Left renal pelvis (tissue), 4 donors: ENCODE measurements at places on chromosomes 3 and 15. TPM values are rescaled to one million over a fixed set of nuclear protein-coding genes. Genes with fewer than 3 reads are reported as not detected.

DNA sequence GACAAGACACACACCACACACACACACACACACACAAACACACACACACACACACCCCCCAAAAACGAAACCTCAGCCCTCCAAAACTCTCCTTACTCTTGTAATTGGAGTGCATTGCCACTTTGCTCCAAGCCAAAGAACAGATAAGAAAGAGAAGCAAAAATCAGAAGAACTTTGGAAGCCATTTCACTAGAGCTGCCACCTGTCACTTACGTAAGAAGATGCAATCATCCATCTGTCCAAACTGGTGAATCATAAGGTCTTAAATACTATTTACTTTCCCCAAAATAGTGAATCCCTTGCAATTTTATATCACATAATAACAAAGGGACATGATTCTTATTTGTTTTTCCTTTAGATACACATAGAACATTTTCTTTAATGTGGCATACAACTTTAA, 285.4 kb downstream of the ZBTB20 start:
- DNase-seq: no peak

GRCh38 chr3:134991003-134991402, 195.9 kb downstream of the EPHB1 start:
- no peak for DNase-seq

GRCh38 chr3:100570811-100571210, 38.6 kb upstream of the ADGRG7 start:
- DNase-seq: no peak

The ABI3BP gene
- polyA plus RNA-seq: 31.3 TPM

DNA sequence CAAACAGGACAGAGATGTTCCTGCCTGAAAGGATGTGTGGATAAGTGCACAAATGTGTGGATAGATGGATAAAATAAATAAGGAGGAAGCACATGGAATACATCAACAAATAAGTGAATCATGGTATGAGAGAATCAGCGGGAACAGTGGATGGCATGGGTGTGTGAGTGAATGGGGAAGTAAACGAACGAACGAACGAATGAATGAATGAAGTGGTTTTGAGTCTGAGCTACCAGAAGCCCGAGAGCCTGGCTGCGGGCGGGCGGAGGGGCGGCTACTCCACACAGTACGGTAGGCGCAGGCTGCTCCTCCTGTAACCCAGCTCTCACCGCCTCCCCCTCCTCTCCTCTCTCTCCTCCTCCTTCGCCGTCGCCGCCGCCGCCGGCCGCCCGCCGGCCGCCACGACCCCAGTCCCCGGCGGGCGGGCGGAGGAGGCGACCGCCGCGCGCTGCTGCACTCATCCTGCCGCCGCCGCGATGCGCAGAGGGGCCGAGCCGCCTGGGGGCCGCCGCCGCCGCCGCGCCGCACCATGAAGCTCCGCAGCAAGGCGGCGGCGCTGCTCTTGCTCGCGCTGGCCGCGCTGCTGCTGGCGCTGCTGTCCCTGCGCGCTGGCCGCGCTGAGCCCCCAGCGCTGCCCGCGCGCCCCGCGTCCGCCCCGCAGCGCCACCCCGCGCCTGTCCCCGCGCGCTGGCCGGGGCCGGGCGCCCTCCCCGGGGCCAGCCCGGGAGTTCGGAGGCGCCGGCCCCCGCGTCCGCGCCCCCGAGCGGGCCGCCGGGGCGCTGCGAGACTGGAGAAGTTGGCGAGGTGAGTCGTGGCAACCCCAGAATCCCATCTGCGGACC, at the start of gene GXYLT2:
Gene GXYLT2, plus strand, starts transcription at position 342 of the 841 bp plus-strand sequence. Its CDS starts 188 bp downstream, at position 530.
- DNase-seq: no peak

DNA sequence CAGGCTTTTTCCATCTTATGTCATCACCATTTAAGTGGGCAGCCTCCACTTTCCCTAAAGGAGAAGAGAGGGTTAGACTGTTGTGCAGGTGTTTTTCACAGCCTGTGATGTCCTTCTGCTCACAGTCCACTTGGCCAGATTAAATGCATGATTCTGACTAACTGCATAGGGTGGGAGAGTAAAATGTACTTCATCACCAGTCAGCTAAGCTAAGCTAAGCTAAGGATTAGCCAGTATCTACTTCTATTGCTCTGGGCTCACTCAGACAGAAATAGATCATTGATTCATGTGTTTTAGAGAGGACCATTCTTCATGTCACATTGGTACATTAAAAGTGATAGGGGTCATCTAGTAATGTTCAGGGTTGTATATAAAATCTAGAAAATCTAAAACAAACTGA, 1013.1 kb downstream of the NTRK3 start:
- no peak for DNase-seq

GRCh38 chr15:73108676-73109075, 56.4 kb downstream of the NEO1 start:
- no peak for DNase-seq
